ENCODE measurements at places on chromosomes 2 and 18.

GRCh38 chr2:217705461-217705860 is 297.3 kb downstream of the TNS1 start:
- no peak for DNase-seq

DNA sequence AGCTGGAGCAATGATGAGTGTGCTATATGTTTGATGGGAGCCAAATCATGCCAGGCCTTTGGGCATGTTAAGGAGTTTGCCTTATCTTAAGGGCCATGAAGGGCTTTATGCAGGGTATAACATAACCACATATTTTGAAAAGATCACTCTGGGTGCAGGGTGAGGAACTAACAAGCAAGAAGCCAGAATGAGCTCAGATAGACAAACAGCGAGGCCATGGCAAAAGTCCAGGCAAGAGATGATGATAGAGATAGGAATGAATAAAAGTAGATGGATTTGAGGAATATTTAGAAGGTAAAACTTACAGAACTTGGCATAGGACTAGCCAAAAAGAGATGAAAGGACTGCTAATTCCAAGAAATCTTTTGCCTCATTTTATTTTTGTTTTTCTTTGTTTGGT is 6.7 kb downstream of the GALNT3 start:
- DNase-seq, result no peak

GRCh38 chr2:168731002-168731401 is 71.4 kb upstream of the NOSTRIN start:
- DNase-seq, result no peak

- no peak for DNase-seq
Measured at GRCh38 chr2:50872543-50872942, 159.4 kb downstream of the NRXN1 start.

- no peak for DNase-seq
Measured at GRCh38 chr2:11787991-11788390, 41.6 kb downstream of the LPIN1 start.

GRCh38 chr2:168851674-168852320 is 38.4 kb downstream of the SPC25 start:
- no peak for DNase-seq

GRCh38 chr2:102737431-102737830 is 24.4 kb upstream of the TMEM182 start:
- DNase-seq, result no peak

DNA sequence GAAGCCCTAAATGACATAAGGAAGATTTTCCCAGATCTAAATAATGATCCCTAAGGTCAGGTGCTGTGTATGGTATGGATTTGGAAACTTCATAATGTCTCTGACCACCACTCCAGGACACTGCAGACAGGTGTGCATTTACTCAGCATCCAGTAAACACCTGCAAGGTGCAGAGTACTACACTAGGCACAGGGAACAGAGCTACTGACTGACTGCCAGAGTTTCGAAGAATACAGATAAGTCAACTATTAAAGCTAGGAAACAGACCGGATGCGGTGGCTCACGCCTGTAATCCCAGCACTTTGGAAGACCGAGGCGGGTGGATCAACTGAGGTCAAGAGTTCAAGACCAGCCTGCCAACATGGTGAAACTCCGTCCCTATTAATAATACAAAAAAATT is 65.0 kb downstream of the ATP8B1 start:
- DNase-seq, result no peak

GRCh38 chr2:225013425-225014365 is 28.6 kb downstream of the DOCK10 start:
- no peak for DNase-seq

DNA sequence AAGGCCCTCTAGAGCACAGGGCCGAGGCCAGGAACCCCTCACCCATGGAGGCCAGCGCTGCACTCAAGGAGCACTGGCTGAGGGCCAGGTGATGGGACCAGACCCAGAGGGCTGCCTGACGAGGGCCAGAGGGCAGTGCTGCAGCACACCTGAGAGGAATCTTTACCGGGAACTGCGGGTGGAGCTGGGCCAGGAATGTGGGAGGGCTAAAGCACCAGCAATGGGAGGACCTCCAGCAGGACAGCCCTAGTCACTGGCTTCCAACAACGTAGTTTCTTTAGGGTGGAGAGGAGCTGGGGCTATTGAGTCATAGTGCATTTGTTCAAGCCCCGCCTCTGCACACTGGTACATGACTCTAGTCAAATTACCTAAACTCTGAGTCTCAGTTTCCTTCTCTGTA is 143.4 kb downstream of the TMEM17 start:
- DNase-seq, result no peak

GRCh38 chr2:114642988-114643553 is 200.6 kb downstream of the DPP10 start:
- no peak for DNase-seq

GRCh38 chr2:62844311-62845090 is 139.0 kb downstream of the EHBP1 start:
- no peak for DNase-seq

DNA sequence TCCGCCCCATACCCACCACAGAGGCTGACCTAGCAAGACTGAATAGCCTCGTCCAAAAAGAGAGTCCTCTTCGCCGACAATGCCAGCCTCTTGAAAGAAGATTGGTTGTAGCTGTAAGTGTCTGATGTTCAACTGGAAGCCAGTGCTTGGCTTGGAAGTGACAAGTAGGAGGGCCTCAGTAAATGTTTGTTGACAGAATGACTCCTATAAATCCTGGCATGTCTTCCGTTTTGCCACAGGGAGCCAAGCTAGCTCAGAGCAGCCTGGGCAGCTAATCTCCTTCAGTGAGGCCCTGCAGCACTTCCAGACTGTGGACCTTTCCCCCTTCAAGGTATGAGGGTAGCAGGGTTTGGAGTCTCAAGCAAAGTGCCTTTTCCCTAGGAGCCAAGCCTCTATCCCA is 14.9 kb downstream of the ELMOD3 start:
- no peak for DNase-seq

- no peak for DNase-seq
Measured at GRCh38 chr18:32355896-32356295, 114.8 kb downstream of the GAREM1 start.

- DNase-seq, result no peak
Measured at GRCh38 chr2:39218391-39218790, 25.4 kb downstream of the CDKL4 start.

DNA sequence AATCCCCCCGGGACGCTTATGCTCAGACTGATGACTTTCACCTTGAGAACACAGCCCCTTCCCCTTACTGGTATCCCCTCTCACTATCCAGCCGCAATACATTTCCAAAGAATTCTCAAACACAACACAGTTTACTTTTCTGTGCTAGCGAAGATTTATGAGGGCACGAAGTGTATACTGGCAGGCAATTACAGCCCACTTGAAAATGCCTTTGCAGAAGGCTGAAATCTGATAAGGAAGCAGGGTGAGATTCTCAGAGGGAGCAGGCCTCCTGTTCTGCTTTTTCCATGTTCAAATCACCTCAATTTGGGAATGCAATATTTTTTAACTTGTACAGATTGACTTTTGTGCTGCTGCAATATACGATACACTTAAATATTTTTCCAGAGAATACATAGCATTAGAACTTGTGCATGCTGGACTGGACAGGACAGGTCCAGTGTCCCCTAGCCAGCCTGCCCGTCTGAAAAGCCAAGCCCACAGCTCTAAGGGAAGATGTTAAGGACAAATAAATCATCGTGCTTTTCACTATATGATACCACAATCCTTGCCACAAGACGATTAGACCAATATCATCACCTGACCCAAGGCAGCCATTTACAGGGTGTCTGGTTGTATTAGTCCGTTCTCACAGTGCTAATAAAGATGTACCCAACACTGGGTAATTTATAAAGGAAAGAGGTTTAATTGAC is 262.1 kb downstream of the EPHA4 start:
- no peak for DNase-seq

GRCh38 chr2:69103419-69103818 is 90.4 kb downstream of the ANTXR1 start:
- no peak for DNase-seq

- no peak for DNase-seq
Measured at GRCh38 chr2:69989441-69990105, 28.1 kb upstream of the ASPRV1 start.
